ENCODE measurements at places on chromosomes 16 and 17.

GRCh38 chr16:3478242-3478925 lies 16.9 kb downstream of the C16orf90 start:
- DNase-seq = no peak

DNA sequence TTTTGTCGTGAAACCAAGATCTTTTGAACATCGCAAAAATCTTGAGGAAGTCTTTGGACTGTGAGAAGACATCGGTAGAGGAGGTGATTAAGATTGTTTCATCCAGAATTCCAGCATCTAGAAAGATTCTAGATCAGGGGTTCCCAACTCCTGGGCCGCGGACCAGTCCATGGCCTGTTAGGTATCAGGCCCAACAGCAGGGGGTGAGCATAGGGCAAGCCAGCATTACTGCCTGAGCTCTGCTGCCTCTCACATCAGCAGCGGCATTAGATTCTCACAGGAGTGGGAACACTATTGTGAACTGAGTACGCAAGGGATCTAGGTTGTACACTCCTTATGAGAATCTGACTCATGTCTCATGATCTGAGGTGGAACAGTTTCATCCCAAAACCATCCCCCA lies 600.6 kb upstream of the CDH11 start:
- DNase-seq = no peak

GRCh38 chr17:27980043-27980442 lies 62.4 kb upstream of the NLK start:
- DNase-seq = no peak

- no peak for DNase-seq
These were observed 5.8 kb downstream of the ADCY7 start for GRCh38 chr16:50272111-50272571.

- no peak for DNase-seq
These were observed 89.5 kb downstream of the CDH11 start for GRCh38 chr16:65032387-65032786.

DNA sequence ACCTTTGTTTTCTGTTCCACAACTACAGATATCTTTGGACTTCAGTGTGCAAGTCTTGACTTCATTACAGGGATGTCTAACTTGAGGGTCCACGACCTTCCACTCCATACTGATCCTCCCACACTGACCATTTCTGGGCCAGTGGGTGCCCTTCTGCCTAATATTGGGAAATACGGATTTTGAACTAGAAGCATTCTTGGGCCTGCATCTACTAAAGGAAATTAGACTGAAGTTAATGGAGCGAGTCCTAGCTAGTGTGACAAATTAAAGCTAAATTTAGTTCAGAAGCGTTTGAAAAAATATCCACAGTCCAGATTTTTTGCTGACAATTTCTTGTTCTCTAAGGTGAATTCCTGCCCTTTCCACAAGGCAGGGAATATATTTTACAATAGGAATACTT lies 9.9 kb upstream of the TMIGD1 start:
- DNase-seq = no peak

GRCh38 chr16:77199211-77199610 lies at the start of gene SYCE1L:
Gene SYCE1L (plus strand): TSS chr16:77199408. CDS start chr16:77199452, 44 bp downstream.
- DNase-seq = no peak

- no peak for DNase-seq
These were observed 365.2 kb downstream of the C16orf95 start for GRCh38 chr16:86951831-86952598.

DNA sequence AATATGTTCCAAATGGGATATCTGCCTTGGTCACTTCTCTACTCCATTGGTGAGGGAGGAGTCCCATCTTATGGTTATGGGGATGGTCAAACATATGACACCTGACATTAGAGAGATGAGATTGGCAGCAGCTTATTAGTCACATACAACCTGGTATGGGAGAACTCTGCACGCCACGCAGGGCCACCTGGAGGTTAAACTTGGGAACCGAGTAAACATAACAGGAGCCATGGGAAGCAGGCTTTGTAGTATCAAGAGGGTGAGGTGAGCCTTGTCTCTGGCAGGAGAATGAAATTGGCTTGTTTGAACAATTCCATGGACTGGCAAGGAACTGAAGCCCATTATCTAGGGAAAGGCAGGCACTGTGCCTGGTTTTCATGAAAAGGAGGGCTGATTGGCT lies 238.7 kb upstream of the ELAC2 start:
- no peak for DNase-seq

DNA sequence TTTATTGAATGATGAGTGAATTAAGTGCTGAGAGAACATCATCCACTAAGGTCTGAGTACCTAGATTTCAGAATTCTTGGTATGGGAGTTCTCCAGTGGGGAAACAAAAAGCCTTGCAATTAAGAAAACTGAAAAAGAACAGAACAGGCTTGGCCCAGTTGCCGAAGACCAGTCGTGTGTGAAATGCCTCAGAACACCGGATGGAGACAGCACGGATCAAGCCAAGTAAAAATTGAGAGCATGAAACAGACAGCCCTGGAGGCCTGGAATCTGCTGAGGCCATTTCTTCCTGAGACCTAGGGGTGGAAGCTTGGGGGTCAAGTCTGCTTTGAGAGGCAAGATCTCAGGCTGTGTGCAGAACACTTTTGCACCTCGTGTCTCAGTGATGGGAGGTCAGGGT lies 43.3 kb downstream of the GRIN2A start:
- DNase-seq = no peak

DNA sequence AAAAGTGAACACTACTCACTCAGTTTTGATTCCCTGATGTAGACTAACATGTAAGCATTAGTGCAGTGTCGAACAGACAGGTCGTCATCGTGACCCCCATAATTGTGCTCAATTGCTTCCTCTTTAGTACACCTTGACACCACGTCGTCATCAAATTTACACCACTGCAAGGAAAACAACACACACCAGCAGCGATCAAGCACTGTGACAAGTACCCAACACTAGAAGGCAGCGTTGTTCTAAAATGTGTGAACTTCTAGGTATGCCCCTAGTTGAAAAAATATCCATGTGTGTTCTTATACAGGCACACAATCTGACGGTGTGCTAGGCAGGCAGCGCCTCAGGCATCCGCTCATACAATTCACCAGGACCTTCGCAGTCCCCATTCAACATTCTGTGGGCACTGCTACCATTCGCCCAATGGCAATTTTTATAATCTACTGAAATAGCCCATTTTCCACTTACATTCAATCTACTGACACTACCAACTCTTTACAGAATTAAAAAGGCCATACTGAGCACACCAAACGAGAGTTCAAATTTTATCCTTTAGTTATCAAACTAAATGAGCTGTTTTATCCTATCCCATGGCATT lies 23.1 kb downstream of the LITAFD start:
- DNase-seq = peak; percentile 1

DNA sequence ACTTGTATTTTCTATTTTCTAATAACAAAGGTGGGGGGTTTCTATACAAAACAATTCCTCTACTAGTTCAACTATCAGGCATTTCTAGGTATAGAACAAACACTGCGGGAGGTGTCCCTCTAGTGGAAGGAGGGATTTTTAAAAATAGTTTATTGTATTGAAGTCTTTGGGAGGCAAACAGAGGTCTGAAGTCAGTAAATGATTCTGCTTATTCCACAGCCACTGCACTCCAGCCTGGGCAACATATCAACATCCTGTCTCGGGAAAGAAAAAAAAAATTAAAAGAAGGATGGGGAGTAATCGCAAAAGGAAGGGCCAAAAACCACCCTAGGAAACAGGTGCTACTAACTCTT lies 648 bp upstream of the ERCC4 start:
- peak; percentile 53 for DNase-seq

DNA sequence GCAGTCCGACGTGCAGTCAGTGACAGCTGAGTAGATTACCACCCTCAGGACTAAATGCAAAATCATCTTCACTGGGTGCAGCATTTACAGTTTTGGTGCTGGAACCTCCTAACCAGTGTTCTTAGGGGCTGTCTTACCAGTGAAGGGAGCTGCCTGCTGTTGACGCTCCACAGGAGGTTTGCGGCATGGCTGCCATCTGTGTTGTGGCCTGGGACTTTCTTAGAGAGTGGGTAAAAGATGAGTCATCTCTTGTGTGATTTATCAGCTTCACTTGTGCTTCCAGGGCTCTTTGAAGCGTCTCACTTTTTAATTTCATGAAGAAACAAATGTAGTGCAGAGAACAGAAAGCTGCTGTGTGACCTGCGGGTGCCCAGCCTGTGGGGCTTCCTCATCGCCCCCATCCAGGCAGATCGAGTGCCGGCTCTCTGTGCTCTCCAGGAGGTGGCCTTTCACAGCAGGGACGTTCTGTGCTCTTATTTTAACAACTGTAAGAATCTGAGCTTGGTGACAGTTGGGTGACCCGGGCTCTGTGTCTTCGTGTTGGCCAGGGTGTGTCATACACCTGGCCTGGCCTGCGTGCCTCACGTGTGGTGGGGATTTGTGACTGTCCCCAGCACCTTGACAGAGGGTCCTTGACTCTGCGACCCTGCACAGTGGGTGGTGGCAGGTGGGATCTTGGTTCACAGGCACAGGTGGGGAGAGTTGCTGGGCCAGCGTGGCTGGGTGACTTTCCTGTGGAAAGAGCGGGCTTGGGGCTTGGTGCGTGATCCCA lies 24.3 kb upstream of the ZNF750 start:
- peak; percentile 73 for DNase-seq

GRCh38 chr17:28335959-28336871 lies 654 bp downstream of the TNFAIP1 start:
- peak; percentile 21 for DNase-seq

DNA sequence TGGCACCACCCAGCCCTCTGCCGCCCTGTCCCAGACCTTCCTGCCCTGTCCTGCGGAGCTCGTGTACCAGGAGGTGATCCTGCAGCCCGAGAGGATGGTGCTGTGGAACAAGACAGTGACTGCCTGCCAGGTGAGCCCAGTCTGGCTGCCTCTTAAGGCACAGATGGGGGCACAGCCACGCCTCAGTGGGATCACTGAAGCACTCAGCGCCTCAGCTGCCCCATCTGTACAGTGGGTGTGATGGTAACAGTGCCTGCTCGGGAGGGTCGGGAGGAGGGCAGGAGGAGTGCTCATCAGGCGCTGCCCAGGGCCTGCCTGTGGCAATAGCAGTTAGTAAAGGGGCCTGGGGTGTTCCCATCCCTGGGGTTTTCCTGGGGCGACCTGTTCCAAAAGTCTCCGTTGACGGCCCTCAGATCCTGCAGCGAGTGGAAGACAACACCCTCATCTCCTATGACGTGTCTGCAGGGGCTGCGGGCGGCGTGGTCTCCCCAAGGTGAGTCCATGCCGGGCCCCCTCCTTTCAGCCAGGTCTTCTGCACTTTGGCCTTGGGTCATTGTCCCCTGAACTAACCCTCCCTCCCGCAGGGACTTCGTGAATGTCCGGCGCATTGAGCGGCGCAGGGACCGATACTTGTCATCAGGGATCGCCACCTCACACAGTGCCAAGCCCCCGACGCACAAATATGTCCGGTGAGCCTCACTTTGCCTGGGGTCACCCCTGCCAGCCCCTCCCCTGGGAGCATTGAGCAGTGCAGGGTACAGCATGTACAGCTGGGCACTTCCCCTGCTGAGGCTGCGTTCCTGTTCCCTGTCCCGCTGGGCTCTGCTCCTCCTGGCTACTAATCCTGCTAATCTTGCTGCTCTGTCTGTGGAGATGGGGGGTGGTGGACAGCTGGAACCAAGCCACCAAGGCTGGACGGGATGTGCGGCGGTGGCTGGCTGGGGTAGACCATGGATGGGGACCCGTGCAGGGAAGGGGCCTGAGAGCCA lies 4.5 kb upstream of the TCAP start:
- no peak for DNase-seq

DNA sequence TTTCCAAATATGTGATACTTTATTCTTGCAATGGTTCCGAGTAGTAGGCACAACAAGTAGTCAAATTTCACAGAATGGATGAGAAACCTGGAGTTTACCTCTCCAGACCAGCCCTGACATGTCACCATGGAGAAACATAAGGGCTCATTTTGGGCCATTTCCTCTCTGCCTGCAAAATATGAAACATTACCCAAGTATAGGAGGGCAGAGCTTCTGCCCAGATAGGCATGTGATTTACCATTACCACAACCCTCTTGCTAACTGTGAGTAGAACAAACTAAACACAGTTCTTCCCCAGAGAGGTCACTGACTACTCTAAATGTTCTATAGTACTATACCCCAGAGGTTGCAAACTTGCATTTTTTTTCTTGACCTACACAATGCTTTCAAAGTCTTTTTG lies 15.7 kb upstream of the KPNB1 start:
- DNase-seq = no peak

GRCh38 chr17:1644493-1645206 lies 882 bp downstream of the SCARF1 start:
- DNase-seq = no peak

DNA sequence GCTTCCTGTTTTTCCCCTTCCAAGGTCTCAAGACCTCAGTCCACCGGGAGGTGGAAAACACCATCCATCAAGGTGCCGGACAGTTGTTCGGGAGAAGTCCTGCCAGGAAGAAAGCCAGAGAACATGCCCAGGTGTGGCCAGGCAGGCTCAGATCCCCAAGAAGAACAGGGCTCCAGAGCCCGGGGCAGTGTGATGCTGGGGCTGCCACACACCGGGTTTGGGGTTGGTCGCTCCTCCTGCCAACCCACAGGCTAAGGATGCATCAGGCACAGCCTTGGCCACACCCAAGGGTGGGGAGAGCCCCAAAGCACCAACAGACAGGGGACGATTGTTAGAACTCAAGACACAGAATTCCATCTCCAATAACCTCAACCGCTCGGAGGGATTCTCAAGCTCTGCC lies 19.7 kb downstream of the ZFHX3 start:
- no peak for DNase-seq

DNA sequence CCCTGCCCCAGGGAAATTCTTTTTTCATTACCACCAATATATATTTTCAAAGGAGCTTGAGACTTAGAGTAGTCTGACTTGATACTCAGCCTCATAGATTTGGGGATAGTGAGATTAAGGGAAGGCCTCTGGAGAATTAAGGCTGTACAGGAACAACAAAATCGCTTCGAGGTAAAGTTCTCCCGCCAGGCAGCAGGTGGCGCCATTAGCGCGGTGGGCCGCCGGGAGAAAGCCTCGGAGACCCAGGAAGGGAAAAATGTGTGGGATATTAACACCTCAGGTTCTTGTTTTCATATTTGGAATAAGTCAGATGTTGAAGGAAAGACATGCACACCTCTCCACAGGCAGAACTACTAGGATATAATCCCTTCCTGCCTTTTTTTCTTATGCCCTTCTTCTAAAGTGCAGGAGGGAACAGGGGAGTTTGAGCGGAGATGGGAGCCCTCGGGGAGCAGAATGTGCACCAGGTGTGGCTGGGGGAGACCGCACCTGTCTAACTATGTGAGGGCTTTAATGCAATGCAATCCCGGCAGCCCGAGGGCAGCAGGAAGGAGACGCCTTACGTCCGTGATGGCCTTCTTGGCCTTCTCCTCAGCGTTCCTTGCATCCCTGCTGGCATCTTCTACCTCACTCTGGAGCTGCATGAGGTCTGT lies 25.9 kb downstream of the MYH3 start:
- no peak for DNase-seq

DNA sequence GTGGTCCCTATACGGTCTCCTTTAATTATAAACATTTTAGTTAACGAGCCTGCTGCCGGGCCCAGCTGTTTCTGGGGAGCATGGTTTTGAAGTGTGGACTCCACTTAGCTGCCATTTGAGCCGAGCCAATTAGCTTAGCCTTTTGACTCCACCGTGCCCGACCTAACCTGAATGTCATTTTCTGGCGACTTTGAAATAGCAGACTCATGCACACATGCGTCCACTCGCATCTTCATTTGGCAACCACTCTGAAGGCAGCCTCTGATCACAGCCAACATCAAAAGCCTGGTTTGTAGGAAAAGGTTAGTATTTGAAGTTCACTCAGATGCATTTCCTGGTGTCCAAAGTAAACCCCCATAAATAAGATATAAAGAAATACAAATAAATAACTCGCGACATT lies 16.8 kb downstream of the AXIN2 start:
- DNase-seq = no peak

Measured in NCI-H446 treated with DMSO at 0.1 percent for 48 hours (cell line).